ENCODE measurements at places on chromosomes 5 and 9.

DNA sequence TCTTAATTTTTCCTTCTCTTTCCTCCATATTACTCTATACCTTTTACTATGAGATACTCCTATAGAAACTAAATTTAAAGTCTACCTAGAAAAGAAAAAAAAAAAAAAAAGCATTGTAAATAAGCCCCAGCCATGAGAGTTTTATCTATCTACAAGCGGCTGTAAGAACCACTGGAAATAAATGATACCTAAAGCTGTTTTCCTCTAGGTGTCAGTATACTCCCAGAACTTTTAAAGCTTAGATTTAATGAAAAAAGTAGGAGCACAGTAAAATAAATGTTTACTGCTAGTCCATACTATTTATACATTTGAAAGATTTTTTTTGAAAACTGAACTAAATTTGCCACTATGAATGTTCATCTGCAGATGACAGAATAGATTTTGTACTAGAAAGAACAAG lies 26.2 kb downstream of the TYRP1 start:
- DNase-seq: no peak

- no peak for DNase-seq
These were observed 68.6 kb downstream of the RFX3 start for GRCh38 chr9:3457175-3457574.

- DNase-seq: no peak
These were observed 880 bp upstream of the CCNG1 start for GRCh38 chr5:163436515-163436914.

DNA sequence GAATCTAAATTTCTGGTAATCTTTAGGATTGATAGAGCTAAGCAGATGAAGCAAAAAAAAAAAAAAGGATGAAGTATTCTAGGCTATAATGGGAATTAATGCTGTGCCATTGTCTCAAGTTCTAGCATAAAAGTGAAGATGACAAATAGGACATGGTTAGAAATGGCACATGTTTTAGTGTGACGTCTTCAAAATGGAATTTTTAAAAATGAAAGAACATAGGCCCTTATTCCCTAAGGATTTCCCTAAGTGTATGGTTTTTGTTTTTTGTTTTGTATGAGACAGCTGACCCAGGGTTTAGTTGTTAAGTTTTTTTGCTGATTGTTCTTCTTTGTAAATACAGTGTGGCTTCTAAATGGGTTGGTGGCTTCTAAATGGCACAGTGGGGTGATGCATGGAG lies 7.1 kb downstream of the TLE4 start:
- DNase-seq: no peak

DNA sequence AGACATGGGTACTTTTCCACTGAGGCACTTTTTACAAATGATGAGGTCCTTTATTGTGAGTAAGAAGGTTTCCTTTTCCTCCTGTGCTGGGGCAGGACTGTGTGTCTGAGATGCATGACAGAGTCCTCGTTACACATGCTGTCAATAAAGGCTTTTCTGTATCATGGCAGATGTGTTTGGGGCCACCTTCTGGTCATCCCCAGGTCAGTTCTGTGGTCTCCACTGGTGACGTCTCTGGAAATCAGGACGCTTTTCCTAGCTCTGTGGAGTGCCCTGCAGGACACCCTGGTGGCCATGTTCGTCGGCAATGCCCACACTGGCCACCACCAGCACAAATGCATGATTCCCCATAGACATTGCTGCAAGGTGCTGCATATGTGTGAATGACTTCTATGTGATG lies 2.8 kb downstream of the CMBL start:
- no peak for DNase-seq

GRCh38 chr5:83957188-83957587 lies 236.5 kb upstream of the HAPLN1 start:
- no peak for DNase-seq

GRCh38 chr5:138033907-138034306 lies 1.0 kb upstream of the FAM13B start:
- DNase-seq: no peak

- no peak for DNase-seq
These were observed 92.7 kb downstream of the DAB2IP start for GRCh38 chr9:121744002-121744686.

- DNase-seq: no peak
These were observed 18.2 kb downstream of the MLANA start for GRCh38 chr9:5908918-5909317.

DNA sequence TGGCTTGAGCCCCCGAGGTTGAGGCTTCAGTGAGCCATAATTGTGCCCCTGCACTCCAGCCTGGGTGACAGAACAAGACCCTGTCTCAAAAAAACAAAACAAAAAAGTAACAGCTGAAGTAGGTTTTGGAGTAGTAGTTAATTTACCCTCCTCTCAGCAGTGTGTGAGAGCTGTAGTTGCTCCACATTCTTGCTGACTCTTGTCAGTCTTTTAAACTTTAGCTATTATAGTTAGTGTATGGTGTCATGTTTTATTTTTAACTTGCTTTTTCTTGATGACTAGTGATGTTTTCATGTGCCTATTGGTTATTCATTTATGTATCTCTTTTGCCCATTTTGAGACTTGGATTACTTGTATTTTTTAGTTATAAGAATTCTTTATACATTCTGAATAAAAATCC lies 52.9 kb upstream of the DHFR start:
- DNase-seq: no peak

- no peak for DNase-seq
These were observed 52.4 kb downstream of the TTLL11 start for GRCh38 chr9:122040561-122041242.

GRCh38 chr5:71907001-71907588 lies 188.0 kb downstream of the CARTPT start:
- DNase-seq: no peak

DNA sequence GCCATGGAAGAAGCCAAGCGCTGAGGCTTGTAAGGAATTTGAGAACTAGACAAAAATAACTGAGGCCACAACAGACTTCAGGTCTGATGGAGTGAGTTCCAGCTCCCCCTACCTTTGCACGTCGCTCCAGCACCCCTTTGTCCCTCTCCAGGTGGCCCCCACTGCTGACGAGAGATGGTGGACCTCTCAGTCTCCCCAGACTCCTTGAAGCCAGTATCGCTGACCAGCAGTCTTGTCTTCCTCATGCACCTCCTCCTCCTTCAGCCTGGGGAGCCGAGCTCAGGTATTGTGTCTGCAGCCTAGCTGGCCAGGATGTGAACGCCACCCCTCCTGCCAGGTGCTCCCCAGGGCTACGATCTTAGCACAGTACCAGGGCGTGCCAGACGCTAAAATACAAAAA lies 5.2 kb downstream of the BTNL9 start:
- DNase-seq: no peak

- no peak for DNase-seq
These were observed 276.0 kb upstream of the MVB12B start for GRCh38 chr9:126050605-126050990.

GRCh38 chr5:8865266-8865665 lies 680.6 kb downstream of the SEMA5A start:
- DNase-seq: no peak

GRCh38 chr9:131447600-131447999 lies 53.7 kb downstream of the PRRC2B start:
- DNase-seq: no peak

GRCh38 chr5:97838214-97838613 lies 655.2 kb upstream of the RIOK2 start:
- DNase-seq: no peak

GRCh38 chr9:123395276-123395688 lies 39.3 kb downstream of the CRB2 start:
- no peak for DNase-seq

- no peak for DNase-seq
These were observed 21.9 kb downstream of the ARHGEF37 start for GRCh38 chr5:149603210-149603609.

DNA sequence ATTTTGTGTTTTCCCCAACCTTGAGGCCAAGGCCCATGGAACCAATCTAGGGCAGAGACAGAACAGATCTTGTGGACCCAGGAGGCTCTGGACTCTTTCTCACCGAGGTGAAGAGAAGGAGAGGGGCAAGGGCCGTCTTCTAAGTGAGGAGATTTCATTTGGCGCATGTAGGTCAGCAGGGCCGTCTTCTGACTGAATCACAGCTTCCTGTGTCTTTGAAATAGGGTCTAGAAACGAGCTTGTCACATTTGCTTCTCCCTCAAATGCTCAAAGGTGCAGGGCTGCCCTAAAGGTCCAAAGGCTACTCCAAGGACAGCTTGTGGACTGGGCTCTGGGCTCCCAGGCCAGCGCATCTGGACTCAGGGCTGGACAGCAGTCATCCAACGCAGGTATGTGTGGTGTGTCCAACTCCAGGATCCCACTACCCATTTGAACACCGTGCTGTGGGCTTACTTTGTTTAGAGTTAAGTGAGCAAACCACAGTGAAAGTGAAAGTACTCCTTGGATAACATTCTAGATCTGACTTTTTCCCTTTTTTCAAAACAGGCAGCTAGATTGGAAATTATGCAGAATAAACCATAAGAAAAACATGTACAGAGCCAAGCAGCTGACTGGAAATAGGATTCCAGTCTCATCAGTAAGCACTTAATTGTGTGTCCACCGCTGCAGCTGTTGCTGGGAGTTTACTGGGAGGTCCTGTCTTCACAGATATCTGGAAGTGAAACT lies 357.0 kb downstream of the GADD45G start:
- DNase-seq: no peak

- no peak for DNase-seq
These were observed 150.0 kb downstream of the COL23A1 start for GRCh38 chr5:178440181-178440580.

DNA sequence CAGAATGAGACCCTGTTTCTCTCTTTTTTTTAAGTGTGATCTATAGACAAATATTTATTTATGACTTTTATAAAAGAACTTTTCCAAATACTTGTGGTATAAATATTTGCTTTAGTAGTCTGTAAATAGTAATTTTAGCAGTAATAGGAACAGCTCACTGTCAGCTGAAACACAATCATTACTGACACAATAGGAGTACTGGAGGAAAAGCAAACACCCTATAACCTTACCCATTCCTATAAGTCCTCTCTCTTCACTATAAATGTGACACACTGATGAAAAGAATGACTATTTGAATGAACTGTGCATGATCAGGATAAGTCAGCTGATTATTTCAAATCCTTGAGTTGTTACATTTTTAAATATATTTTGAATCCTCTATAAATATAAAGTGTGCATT lies 72.4 kb downstream of the CDH12 start:
- no peak for DNase-seq

DNA sequence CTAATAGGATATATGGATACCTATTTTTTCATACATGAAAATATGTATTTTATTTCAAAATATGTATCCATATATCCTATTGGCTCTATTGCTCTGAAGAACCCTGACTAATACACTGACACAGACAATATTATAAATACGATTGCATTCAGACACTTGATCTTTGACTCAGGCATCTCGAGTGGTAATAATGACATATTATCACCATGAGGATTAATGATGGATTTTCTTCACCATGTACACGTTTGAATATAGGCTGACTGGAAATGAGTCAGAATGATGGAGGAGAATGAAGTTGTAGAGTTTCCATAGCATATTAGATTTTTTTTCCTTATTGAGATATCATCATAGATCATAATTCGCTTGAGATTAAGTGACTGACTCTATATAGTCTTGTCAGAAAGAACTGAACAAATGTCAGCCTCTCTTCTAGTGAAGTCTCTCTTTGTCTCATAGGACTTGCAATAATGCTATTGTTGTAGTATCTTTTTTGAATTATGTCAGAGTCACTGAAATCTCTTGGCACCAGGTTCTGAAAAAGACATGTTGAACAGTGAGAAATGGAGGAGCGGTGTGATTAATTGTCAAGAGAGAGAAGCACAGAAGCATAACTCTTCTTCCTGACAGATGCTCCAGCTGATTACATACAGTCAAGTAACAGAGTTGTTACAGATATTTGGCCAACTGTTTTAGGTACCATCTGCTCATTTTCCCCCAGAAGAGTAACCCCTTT lies 41.4 kb upstream of the SLCO6A1 start:
- no peak for DNase-seq

DNA sequence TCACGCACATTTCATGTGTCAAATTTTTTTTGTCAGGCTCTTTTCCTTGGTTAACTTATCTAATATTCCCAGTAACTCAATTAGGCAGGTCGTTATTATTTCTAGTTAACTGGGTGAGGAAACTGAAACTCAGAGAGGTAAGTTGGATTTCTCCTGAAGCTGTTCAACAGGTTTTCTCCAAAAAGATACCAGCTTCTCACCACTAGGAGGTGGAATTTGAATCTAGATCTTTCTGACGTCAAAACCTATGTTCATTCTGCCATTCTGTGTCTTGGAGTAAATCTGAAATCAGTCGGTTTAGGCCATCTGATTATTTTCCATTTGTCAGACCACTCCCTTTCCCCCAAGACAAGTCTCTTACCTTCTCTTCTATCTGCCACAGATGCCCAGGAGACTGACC lies 572.9 kb downstream of the ACTL7B start:
- no peak for DNase-seq

GRCh38 chr9:123964761-123965160 lies 34.8 kb upstream of the DENND1A start:
- DNase-seq: no peak

GRCh38 chr9:84002344-84002743 lies 21.7 kb downstream of the RMI1 start:
- DNase-seq: no peak

DNA sequence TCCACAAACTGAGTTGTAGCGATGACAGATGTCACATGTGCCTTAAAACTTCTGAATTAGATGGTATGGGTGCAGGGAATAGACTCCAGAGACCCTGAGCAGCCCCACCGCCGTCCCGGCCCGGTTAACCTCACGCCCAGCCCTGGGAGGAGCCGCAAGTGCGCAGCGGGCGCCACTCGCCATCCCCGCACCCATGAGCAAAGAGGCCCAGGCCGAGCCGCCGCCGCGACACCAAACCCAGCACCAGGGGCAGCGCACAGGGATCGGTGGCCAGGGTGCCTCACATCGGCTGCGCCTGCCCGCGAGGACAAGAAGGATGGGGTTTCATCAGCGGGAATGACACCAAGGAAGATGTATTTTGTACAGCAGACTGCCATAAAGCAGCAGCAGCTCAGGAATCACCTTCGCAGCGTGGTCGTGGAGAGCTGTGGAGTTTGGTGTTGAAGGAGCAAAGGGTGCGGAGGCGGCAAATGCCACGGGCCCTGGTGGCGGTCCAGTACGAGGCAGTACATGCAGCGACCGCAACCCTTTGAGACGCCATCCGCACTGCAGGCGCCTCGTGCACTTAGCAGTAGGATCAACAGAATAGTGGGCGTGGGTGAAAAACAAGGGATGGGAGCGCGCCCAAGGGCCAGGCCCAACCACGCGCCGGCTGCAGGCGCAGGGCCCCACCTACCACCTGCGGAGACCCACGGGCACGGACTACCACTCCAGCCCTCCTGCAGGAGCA lies 89.7 kb downstream of the ZNF366 start:
- no peak for DNase-seq

- no peak for DNase-seq
These were observed 5.2 kb downstream of the FAT2 start for GRCh38 chr5:151585970-151586369.

GRCh38 chr9:135478191-135478590 lies 1.4 kb upstream of the PPP1R26 start:
- DNase-seq: no peak

DNA sequence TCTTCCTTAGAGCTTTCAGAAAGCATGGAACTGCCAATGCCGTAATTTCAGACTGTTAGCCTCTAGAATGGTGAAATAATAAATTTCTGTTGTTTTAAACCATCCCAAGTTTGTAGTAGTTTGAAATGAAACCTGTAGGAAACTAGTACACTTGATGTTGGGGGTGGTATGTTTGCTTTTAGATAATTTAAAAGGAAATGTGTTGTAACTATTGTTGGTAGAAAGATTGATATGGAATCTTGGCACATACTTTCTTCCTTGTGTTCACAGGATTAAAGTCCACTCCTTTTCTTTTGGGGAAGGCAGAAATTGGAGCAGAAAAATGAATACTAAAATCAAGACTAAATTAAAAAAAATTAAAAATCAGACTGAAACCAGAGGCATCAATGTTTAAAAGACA lies 66.0 kb upstream of the ARRDC3 start:
- no peak for DNase-seq

All from activated gamma-delta T cell treated with anti-CD3 and anti-CD28 coated beads, Interleukin-2, amount 50 U/mL, for 16 hours (primary cell).